AML-193 (cell line): ENCODE measurements at places on chromosomes 1 and 21.

DNA sequence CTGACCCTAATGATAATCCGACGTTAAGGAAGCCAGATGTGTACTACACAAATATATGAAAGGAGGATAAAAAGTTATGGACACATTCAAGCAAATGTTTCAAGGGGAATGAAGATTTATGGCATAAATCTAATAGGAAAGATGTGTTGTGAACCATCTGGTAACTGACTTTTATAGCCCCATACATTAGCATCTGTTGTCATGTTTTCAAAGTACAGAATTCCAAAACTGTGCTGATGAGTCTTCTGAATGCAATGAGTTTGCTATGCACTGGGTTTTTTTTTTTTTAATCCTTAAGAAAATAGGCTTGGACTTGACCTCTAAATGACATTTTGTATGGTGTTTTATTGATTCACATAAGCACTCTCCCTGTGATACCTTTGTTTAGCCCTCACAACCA lies 158.5 kb upstream of the ESRRG start:
- DNase-seq = no peak

DNA sequence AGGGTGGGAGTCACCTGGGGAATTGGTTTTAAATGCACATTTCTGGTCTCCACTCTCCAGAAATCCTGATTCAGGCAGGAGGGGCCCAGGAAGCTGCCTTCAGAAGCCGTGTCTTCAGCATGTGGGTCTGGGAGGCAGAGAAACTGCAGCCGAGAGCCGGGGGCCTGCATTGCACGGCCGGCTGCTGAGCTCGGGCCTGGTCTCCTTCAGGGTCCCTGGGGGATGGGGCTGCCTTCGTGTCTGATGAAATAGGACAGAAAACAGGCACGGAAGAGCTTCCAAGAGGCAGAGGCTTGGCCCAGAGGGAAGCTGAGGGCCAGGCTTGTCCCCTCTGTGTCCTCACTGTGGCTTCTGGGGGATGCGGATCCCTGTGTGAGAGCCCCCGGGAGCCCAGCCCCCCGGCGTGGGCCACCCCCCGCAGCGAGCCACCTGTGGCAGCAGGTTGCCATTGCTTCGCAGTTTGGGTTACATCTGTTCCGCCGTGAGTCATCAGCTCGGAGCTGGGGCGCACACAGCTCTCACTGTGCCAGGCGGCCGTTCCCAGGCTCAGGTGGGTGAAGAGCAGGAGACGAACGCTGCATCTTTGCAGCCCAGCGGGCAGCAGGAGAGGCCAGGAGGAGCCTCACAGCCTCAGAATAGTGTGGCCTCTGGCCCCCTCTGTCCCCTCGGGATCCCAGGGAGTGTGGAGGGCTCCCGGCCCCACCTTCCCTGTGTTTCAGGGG lies 72.4 kb downstream of the AJAP1 start:
- DNase-seq = no peak

- no peak for DNase-seq
Measured at GRCh38 chr1:32933742-32934322, 30.8 kb downstream of the RNF19B start.

DNA sequence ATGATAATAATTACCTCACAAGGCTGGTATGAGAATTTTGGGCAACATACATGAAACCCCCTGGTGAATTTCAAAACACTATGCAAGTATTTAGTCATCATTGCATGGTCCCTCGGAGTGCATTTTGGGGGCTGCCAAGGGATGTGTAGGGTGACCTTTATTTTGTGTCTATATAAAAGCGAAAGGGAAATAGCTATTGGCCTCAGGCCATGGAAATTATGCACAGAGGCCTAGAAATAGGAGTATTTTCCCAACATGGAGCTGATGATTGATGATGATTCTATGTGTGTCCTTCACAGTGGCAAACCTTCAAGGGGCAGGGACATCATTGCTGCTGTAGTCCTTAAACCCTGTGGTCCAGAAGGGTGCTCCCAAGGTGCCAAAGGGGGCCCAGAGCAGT lies 265.5 kb downstream of the ST6GALNAC3 start:
- DNase-seq = no peak

DNA sequence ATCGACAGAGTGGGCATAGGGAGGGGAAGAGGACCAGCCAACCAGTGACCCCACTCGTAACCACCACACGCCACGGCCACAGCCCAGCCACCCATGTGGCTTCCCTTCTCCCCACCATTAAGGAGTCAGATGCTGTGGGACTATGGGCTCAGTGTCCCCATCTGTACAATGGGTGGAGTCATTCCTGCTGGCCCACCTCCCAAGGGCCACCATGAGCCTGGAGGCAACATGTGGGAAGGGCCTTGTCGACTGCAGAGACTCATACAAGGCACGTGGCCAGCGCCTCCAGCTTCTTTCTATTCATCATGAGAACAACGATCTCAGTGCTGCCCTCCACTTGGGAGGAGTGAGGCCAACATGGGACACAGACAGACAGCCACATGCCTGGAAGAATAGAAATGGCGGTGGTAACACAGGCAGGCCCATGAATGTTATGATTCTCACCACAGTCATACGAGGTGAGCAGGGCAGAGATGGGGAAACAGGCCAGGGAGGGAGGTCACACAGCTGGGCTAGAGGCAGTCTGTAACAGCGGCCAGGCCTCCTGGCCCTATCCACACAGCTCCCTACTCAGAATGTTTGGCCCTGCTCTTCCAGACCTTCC lies 16.1 kb downstream of the LRP8 start:
- no peak for DNase-seq

GRCh38 chr21:27703791-27704190 lies 736.9 kb upstream of the ADAMTS5 start:
- no peak for DNase-seq

GRCh38 chr1:87880764-87881163 lies 552.1 kb downstream of the LMO4 start:
- no peak for DNase-seq

- no peak for DNase-seq
Measured at GRCh38 chr1:38812981-38813380, 46.6 kb downstream of the RRAGC start.

DNA sequence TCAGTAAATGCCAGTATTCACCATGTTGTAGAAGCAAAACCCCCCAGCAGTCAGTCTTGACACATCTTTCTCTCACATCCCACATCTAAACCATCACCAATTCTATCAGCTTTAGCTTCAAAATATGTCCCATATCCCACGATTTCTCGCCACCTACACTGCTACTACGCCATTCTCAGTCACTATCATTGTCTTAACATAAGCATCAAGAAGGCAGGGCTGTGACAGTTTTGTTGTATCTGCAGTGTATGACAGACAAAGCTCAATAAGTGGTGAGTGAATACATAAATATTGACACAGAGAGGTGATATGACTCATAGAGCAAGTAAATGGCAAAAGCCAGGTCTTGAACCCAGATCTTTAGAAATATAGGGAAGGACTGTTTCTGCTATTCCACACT lies 59.9 kb downstream of the JAK1 start:
- no peak for DNase-seq

DNA sequence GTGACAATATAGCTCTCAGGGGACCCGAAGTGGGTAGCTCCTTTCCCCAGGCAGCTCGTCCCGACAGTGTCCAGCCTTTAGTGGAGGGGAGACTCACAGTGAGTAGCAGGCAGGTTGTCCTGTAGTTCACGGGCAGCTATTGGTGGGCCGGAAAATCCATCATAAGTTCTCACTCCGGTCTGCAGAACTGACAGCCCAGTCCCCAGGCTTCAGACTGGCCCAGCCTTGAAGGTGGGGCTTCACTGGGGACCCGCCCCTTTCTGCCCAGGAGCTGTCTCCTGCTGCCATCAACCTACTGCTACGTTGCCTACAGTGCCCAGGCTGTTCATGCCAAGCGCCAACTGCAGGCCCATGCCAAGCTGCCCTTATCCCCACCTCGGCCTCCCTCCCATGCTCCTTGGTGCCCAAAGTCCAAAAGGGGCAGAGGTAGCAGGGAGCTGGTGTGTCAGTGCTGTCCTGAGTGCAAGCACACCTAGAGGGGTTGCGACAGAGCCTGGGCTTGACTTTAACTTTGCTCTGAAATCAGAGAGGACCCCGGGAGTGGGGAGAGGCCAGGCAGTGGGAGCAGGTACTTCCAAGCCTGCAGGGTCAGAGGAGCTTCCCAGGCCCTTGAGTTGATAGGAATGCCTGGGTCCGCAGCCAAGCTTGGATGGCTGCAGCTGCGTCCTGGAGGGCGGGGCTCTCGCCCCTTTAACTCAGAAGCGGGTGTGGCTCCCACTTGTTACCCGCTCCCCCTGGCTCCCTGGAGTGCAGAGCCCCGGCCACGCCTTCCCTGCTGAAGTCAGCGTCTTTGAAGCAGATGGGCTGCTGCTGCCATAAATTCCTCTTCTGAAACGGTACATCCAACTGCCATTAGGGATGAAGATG lies 1144.3 kb upstream of the NCAM2 start:
- no peak for DNase-seq

DNA sequence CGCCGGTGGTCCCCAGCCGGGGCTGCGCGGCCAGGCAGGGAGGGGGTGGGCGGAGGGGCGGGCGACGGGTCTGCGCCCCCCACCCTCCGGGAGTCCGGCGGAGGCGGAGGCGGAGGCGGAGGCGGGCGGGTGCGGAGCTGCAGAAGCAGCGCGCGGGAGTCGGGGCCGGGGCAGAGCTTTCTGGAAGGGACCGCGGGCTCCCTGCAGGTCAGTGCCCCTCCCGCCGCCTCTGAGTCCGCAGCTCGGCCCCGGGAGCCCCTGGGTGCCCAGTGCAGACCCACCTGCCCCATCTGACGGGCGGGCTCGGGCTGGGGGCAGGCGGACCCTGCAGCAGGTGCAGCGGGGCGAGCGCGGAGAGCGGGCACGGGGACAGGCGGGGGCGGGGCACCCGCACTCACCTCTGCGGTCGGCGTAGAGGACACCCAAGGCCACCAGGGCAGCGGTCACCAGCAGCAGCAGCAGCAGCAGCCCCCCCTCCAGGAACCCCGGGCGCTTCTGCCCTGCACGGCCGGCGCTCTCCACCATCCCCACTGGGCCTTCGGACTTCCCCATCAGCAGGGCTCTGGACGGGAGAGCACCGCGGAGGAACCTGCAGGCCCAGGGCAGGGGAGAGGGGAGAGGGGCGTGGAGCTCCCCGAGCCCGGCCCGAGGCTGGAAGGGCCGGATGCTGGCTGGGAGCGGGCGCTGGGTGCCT lies 3.7 kb downstream of the MMEL1 start:
- no peak for DNase-seq

DNA sequence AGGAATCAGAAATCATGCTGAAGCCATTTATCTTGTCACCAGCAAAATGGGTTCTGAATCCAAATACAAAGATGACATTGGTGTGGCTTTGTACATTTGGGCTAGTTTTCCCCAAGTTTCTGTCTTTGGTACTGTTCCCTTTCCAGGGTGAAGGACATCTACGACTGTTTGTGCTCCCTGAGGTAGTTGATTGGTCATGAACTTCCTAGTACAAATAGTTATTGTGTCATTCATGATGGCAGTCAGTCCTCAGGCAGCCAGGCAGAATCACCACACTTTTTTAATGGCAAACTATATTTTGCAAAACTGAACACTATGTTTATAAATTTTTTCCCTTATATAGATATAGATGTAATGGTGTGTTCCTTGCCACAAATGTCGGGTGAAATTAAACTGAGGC lies 46.0 kb downstream of the CEP350 start:
- no peak for DNase-seq

DNA sequence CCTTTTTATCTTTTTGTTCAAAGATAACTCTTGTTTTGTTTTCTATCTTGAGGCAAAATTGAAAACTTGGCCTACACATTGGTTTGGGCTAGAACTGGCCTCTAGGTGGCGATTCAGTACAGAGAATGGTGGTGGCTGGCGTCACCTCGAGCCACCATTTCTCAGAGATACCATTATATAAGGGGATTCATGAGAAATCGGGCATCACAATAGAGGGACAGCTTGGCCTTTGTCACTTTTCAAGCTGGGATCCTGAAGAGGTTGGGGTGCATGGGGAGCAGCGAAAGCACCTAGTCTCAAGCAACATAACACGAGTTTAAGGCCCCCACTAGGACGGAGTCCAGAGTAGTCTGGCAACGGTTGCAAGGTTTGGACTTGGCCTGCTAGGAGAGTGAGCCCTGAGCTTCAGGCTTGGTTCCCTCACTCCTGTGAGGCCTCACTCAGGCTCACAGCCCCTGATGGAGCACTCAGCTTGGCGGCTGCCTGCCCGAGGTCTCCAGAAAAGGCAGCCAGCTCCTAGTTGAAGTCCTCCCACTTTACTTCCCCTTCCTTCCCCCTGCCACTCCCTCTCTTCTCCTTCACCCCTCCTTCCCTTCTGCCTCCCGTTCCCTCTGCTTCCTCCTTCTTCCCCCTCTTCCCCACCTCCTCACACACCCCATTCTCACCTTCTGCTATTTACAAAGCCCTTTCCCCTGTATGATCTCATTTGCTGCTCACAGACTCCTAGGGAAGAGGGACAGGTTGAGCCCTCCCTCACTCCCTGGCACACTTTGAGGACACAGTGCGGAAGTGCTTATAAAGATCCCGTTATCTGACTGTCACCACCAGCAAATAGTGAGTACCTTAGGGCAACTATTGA lies 67.8 kb downstream of the LRIG2 start:
- peak; percentile 52 for DNase-seq

- no peak for DNase-seq
Measured at GRCh38 chr1:29971703-29972102, 735.4 kb downstream of the PTPRU start.

DNA sequence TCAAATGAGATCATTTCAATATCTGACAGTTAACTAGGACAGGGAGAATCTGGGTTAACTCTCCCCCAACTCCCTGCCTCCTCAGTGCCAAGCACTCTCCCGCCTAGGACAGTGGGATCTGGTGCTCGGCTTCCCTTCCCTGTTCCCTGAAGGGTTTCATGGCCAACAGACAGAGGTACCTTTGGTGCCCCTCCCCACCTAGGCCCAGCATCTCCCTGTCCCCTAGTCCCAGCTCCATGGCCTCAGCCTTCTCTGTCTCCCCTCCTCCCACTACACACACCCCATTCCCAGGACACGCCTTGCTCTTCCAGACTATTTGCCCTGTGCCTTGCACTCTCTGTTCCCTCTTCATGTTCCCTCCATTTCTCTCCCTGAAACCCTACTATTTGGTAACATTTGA lies 77.1 kb downstream of the CD247 start:
- no peak for DNase-seq

DNA sequence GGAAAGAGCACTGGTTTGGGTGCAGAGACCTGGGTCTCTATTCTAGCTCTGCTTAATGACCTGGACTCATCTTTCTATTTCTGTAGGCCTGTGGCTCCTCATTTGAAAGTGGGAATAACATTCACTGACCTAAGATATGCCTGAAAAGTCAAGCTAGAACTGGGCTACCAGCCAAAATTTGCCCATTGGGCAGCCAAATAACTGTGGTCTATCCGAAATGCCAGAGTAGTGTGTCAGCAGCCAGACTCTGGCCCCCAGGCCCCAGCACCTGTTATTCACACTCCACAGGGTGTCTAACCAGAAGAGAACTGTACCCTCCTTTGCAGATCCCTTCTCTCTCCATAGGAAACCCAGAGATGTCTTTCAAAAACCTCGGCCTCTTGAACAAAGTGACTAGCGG lies 12.6 kb downstream of the DAB1 start:
- DNase-seq = no peak
